ENCODE measurements at places on chromosomes 13 and 19.
A peak's percentile ranks its signal among the peaks of the same experiment; 100 is the strongest.

DNA sequence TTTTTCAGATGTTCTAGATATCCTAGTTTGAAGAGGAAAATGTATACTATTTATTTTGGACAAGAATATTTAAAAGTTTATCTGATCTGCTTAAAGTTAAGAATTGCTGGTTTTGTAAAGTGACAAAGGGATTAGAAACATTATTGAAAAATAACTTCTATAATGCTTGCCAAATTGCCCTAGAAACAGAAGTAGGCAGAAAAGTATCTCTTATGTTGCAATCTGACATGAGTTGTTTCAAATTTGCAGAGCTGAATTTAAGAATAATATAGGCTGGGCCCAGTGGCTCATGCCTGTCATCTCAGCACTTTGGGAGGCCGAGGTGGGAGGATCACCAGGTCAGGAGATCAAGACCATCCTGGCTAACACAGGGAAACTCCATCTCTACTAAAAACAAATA is 777.1 kb downstream of the LIG4 start:
- DNase-seq: no peak

GRCh38 chr13:94031609-94032008 is 447.9 kb downstream of the DCT start:
- no peak for DNase-seq

GRCh38 chr13:42168496-42168895 is 103.5 kb upstream of the AKAP11 start:
- DNase-seq: no peak

DNA sequence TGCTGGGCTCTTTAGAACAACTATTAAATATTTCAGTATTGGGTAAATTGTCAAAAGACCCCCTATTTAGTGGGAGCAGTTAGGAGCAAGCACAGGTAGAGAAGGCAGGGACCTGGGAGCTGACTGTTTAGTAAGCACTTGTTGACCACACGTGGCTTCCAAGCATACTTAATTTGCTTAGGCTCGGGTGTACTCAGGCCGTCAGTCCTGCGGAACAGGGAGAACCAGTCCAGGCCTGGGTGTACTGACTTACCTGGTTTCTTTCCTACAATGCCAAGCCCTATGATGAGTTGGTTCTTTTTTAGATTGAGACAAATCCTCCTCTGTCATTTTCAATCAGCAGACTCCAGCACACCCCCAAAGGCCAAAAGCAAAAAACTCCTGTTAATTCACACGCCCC is 90.0 kb downstream of the WDFY2 start:
- no peak for DNase-seq

DNA sequence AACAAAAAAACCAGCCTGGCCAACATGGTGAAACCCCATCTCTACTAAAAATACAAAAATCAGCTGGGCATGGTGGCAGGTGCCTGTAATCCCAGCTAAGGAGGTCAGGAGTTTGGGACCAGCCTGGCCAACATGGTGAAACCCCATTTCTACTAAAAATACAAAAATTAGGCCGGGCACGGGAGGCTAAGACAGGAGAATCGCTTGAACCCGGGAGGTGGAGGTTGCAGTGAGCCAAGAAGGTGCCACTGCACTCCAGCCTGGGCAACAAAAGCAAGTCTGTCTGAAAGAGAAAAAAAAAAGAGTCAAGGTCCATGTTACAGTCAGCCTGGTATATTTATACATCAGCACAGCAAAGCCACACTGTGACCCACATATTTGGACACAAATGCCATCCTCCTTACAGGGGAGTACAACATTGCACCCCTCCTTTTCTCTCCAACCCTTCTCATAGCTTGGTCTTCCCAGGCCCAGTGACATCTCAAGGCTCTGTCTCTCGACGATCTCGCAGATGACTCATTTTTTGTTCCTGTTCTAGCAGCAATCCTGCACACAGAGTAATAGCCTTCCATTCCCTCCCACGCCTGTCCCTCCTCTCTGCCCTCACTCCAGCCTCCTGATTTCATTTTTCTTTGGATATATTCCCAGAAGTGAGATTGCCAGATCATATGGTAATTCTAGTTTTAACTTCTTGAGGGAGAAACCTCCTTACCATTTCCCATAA is 21.0 kb upstream of the DPP9 start:
- DNase-seq: no peak

DNA sequence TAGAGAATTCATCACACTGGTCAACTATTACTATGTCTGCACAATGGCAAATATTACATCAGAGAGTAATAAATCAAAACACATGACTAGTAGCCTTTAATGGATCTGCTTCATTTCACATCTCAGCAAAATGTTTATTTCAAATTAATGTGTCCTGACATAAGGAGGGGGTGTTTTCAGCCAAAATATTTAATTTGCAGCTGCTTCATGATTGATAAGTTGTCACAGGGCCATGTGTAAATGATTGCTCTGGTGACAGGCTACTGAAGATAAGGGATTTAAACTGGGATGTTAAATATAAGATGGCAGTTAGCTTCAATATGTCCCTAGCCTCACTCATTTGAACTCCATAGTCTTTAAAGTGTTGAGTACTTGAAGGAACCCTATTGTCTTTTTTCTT is 303.3 kb downstream of the OXGR1 start:
- DNase-seq: no peak

DNA sequence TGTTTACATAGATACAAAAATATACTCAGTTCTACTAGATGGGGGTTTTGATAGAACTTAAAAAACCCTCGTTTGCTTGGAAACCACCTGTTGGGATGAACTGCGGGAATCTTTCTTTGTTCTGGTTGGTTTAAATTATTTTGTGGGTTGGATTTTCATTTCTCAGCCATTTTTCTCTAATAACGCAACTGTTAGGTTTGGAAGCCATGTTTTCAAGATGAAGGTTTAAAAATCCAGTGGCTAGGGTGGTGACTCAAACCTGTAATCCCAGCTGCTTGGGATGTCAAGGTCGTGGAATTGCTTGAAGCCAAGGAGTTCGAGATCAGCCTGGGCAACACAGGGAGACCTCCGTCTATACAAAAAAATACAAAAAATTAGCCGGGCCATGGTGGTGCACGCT is 1.6 kb downstream of the URI1 start:
- DNase-seq: no peak

DNA sequence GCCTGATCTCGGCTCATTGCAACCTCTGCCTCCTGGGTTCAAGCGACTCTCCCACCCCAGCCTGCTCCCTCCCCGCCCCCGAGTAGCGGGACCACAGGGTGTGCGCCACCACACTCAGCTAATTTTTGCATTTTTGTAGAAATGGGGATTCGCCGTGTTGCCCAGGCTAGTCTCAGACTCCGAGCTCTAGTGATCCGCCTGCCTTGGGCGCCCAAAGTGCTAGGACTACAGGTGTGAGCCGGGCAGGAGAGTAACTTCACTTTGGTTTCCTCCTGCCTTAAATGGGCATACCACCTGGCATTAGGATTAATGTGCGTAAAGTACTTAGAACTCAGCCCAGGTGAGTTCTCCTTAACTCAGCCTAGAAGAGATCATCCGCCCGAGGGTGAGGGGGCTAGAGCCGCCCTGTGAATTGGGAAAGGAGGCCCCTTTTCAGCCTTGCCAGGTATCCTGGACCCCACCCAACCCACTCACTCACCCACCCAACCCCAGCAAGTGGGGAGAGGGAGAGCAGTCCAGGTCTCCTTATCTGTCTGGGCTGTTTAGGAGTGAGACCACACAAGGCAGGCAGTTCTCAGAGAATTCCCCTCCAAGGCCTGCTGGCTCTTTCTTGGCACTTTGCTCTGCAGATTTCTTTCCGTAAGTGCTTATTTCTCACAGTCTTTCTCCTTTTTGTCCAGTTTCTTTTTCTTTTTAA is 1.2 kb upstream of the ZFP36 start:
- no peak for DNase-seq

- DNase-seq: no peak
Observed at GRCh38 chr19:4977299-4978174, 8.6 kb downstream of the KDM4B start.

GRCh38 chr13:78680576-78681350 is 21.8 kb upstream of the OBI1 start:
- peak; percentile 23 for DNase-seq

Data from common myeloid progenitor, CD34-positive (primary cell).